ENCODE measurements at places on chromosomes 7 and 10.

GRCh38 chr7:28774261-28774988, 183.7 kb downstream of the TRIL start:
- no peak for DNase-seq

DNA sequence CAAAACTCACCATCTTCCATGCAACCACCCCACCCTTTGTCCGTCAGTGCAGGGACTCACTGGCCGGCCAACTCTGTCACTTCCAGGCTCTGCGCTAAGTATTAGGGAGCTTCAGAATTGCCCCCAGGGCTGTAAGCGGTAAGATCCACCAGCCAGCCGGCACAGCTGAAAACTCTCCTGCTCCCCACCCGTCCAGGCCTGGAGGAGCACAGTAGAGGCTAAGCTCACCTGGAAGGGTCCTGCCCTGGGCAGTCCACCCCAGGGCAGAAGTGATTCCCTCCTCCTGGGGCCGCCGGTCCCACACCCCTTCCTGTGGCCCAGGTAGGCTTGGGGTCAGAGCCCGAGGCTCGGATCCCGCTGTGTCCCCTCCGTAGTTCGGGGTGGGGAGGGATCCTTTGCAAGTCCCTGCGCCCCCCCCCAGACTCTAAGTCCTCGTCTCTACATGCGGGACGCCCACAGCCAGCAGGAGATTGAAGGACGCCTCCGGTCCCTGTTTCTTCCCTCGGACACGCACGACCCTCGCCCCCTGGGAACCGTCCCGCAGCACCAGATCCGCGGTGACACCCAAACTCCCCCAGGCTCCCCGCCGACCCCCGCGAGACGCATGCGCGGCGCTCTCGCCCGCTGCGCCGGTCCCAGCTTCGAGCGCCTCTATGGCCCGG, 138.9 kb downstream of the ARHGAP22 start:
- DNase-seq = no peak

DNA sequence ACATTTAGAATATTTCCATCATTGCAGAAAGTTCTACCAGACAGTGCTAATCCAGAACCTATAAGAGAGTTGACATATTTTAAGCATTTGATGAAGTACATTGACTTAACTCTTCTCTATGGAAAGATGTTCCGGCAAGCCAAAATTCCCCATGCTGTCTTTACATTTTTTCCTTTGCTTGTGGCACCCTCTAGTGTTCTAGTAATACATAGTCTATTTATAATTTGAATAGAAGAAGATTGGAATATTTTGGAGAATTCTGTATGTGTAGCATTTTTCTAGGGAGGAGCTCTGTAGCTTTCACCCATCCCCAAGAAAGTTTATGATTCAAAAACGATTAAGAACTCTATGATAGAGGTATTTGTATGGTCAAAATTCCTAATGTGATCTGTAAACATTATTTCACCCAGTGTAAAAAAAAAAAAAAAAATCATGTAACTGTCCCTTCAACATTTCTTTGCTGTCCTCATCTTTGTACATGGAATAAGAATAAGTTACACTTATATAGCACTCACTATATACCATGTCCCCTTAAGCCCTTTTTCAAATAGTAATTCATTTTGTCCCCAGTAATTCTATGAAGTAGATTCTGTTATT, 33.2 kb downstream of the NRF1 start:
- peak; percentile 29 for DNase-seq

- DNase-seq = peak; percentile 66
These were observed 6.0 kb downstream of the CPXM2 start for GRCh38 chr10:123885406-123886170.

Data from right hindlimb (tissue), 1 donor.